Activated CD4-positive, alpha-beta T cell treated with anti-CD3 and anti-CD28 coated beads, Interleukin-2, amount 50 U/mL, for 24 hours (primary cell): ENCODE measurements at places on chromosomes 3 and 15.
A peak's percentile ranks its signal among the peaks of the same experiment; 100 is the strongest.

- DNase-seq = no peak
Measured at GRCh38 chr3:160607826-160608225, 42.5 kb upstream of the KPNA4 start.

DNA sequence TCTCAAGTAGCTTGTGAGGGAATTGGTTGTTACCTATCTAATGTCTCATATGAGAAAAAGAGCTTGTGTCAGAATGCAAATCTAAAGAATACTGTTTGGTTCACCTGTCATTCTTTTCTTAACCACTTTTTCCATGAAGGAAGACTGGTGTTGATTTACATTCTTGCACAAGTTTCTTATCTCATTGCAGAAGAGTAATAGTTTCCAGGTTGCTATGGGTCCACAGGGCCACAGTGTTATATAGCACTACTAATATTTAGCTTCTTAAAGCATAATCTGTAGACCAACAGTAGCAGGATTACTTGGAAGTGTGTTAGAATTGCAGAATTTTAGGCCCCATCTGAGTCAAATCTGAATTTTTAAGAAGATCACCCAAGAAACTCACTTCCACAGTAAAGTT lies 697.5 kb downstream of the GBE1 start:
- DNase-seq = no peak

GRCh38 chr15:39242345-39242744 lies 338.5 kb upstream of the THBS1 start:
- DNase-seq = no peak

DNA sequence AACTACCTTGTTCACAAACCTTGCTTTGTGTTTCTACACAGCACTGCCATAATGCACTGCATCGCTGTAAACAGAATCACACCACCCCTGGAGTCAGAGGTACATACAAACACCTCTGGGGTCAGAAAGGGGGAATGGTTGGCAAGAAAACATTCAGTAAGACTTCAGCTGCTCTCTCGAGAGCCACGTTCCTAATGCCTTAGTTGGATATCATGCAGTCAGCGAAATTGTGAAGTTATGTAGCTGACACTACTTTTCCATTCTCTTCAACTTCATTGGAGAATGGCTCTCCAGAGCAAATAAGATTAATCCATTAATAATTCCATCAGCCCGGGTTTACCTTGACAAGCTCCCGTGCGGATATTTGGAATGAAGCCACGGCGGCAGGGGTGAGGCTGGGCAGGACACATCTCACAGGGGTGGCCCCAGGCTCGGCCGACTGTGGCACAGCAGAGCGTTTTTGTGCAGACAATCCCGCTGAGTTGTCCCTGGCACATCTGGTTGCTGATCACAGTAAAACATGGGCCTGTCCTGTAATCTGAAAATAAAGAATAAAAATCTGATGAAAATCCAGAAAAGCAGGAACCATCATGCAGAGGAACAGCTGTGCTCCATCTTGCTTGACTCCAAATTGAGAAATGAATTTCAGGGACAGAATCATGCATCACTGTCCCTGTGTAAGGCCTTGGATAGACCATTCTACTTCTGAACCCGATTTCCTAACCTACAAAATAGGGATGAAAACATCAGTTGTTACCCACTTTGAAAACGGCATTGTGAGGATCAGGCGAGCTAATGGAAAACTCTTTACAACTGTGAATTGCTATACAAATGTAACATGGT lies 108.0 kb downstream of the FBN1 start:
- no peak for DNase-seq

GRCh38 chr15:31108836-31109235 lies 7.3 kb upstream of the TRPM1 start:
- DNase-seq = no peak

DNA sequence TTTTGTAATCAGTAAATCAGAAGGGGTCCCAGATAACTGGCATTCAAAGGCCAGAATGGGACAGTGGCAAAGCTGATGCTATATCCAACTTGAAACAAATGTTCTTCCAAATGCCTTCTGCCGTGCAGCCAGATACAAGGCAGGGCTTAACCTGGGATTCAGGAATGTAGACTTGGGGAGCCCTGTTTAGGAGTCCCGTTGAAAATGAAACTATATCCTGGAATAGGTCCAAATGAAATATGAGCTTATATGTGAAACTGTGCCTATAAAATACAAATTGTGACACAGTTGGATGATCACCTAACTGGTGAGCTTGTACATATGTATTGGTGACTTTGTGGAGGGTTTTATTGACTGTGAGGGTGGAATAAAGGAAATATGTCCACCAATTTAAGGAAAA lies 28.7 kb downstream of the FRMD4B start:
- DNase-seq = no peak

DNA sequence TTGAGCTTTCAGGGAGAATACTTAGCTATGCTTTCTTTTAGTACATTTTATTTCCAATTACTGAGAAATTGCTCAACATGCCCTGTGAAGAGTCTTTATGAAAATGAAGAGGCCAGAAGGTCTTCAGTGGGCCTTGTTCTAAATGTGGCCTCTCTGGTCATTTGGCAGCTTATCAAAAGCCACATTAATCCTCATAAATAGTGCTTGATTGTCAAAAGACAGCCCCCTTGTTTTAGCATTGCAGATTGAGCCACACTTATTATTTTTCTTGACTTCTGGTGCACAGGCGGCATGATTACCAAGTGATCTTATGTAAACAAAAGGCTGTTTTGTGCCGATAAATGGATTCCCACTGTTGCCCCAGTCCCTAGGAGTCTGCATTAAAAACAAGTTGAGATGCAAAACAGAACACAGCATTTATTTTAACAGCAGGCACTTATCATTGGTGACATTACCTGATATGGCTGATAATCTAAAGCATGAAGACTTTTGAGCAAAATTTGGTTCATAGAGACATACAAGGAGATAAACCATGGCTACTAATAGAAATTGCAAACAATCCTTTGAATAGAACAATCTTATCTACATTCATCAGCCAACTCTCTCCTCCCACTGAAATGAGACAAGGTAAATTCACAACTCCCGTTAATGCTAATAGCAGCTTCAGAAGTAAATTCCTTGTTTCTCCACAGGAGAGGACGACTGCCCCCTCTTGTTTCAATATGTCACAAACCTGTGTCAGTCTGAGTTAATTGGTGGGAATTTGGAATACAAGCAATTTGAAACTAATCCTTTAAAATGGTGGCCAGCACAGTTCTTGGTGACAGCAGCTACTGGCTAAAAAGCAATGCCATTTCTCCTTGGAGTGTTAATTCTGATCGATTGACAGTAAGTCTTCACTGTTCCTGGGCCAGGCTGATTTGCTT lies 194.3 kb downstream of the NSUN3 start:
- no peak for DNase-seq

- DNase-seq = no peak
Measured at GRCh38 chr15:77915261-77915960, 162.1 kb downstream of the TBC1D2B start.

DNA sequence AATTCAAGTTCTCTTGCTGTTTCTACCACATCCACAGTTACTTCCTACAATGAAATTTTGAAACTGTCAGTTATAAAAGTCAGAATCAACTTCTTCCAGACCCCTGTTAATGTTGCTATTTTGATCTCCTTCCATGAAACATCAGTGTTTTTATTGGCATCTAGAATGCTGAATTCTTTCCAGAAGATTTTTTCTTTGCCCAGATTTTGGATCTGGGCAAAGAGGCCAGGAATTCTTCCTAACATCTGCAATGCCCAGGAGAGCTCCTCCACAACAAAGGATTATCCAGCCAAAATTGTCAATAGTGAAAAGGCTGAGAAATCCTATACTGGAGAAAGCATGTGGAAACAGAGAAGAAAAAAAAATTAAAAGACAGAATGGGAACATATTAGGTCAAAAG lies 75.5 kb downstream of the SERPINI1 start:
- DNase-seq = no peak

GRCh38 chr15:80695911-80696661 lies 976 bp downstream of the ABHD17C start:
- no peak for DNase-seq

DNA sequence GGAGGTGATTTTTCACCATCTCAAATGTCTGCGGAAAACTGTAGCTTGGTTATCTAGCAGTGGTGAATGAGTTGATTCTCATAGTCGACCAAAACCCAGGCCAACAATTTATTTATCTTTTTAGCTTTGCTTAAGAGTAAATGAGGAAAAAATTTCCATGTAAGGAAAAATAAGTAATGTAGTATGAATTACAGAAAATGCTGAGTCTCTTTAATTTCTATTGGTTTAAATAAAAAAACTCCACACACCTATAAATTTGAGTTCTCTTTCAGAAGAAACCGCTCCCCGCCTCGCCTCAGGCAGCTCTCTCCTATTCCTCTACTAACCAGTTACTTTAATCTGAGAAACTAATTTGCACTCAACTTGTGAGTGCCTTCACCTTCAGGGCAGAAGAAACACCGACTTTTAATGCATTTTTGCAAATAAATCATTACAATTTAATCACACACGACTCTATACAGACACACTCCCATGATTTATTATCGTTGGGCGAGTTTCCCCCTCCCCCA lies 540 bp upstream of the RSRC1 start:
- no peak for DNase-seq

- DNase-seq = no peak
Measured at GRCh38 chr3:54366007-54366750, 243.8 kb downstream of the CACNA2D3 start.

DNA sequence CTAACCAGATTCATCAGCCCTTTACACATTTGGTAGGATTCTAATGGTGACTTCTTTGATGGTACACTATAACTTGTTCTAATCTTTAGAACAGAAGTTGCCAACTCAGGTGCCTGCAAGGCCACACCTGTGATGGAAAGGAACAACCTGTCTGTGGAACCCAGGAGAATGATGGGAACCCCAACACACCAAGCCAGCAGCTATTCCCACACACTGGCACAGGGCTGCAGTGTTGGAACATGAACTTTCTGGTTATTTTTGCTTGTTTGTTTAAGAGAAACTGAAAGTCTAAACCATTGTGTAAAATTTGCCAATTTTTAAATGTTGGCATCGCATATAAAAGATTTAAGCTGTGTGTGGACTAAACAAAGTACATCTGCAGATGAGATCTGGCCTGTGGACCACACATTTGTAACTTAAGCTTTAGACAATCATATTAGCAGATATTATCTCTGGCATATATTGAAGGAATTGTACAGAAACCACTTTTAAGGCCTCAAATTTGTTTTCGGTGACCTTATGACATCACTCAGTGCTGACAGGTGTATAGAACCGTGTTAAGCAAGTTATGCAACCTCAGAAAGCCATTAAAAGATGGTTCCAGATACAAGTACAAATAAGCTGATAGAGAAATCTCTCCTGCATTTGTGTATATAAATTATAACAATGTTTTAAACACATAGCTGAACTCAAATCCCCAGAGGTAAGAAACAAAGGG lies 242.9 kb downstream of the SLC9A9 start:
- DNase-seq = no peak

DNA sequence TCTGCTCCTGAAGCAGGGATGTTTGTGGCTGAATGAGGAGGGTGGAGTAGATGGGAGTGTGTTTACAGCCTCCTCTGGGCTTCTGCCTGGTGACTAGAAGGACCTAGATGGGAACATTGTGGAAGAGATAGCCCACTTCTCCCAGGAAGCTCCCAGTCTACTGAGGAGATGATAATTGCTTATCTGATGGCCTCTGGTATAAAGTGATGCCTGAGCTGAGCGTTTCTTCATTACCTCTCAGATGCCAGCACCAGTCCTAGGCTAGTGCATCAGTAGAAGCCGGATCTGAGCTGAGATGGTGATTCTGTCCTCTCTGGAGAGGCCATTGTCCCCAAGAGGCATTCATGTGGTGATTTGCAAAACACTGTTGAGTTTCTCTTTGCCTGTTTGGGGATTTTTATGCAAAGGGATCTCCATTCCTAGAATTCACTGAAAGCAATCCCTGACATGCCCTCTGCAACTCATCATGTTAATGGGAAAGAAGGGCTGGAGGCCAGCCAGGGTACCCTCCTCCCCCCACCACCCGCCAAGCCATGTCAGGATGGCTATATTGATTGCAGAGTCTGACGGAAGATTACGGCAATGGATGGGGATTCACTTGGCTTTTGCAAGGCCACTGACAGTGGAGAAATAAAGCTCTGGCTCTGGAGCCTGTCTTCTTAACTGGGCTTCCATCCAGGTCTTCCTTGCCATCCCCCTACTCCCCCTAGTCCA lies 166.4 kb upstream of the ROPN1 start:
- DNase-seq = no peak

GRCh38 chr3:67662733-67663132 lies 8.3 kb upstream of the SUCLG2 start:
- DNase-seq = peak; percentile 16

GRCh38 chr3:189143771-189144170 lies 28.0 kb upstream of the TPRG1 start:
- no peak for DNase-seq

GRCh38 chr3:57637391-57637790 lies 40.2 kb upstream of the ARF4 start:
- DNase-seq = no peak

GRCh38 chr3:152385761-152386160 lies 117.0 kb downstream of the MBNL1 start:
- no peak for DNase-seq

DNA sequence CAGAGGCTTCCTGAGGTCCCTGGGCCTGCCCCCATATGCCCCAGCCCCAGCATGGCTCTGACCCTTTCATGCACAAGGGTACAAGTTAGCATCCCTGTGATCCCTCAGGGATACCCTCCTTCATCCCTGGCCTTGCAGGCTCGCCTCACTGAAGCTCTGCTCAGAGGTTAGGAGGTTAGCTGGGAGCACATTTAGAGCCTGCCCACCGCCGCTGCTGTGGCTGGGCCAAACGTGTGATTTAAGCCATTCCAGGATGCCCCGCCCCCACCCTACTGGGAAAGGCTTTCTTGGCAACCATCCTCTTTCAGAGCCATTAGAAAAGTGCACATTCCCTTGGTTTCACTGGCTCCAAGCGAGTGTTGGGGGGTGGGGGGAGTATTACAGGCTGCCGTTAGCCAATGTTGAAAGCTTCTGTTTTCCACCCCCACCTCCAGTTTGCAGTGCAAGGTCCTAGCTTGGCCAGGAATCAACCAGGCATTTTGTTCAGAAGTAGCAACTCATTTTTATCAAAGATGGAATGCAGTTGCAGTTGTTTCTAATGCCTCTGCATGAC lies 6.3 kb upstream of the HES1 start:
- no peak for DNase-seq

DNA sequence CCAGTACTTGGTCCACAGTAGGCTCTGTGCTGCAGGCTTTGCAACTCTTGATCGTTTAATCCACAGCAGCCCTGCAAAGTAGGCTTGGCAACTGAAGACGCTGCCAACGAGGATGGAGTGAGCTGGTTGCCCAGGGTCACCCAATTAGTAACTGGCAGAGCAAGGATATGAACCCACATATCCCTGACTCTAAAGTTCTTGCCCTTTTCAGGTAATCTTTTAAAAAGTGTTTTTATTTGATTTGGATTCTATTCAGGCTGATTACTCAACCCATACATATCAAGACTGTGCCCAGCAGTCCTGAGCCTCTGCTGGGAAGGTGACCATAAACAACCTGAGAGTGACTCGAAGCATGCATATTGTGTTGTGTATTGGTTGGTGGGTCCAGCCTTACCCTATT lies 50.3 kb downstream of the PSMD6 start:
- DNase-seq = no peak

- DNase-seq = no peak
Measured at GRCh38 chr3:194756791-194757325, 71.2 kb downstream of the FAM43A start.
